ENCODE measurements at places on chromosomes 6 and 20.

GRCh38 chr6:20118892-20119291 is 93.4 kb downstream of the MBOAT1 start:
- DNase-seq: no peak

DNA sequence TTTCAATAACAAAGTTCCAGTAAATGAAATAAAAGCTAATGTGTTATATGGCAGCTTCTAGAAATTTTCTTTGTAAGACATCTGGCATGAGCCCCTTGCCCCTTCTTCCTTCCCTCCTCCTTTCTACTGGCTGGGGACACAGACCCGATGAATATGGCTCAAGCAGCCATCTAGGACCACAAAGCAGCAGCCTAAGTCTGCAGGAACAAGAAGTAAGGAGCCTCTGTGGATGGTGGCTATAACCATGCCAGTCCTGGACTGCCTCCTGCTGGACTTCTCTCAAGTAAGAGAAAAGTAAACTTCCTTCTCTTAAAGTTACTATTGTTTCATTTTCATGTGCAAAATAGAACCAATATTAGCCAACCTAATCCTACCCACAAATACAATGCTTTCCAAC is 114.9 kb upstream of the DST start:
- DNase-seq: peak; percentile 36

GRCh38 chr6:131062241-131063027 is 611 bp downstream of the EPB41L2 start:
- peak; percentile 27 for DNase-seq

DNA sequence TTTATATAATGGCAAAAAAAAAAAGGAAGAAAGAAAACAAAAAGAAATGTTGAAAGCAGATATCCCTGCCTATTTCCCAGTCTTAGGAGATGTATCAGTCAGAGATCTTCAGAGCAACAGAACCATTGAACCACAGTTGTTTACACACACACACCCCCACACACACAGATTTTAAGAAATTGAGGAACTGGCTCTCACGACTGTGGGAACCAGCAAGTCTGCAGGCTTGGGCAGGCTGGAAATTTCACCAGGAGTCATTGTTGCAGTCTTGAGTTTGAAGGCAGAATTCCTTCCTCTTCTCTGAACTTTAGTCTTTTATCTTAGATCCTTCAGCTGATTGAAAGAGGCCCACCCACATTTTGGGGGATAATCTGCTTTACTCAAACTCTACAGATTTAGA is 380.9 kb downstream of the CDKAL1 start:
- DNase-seq: no peak

DNA sequence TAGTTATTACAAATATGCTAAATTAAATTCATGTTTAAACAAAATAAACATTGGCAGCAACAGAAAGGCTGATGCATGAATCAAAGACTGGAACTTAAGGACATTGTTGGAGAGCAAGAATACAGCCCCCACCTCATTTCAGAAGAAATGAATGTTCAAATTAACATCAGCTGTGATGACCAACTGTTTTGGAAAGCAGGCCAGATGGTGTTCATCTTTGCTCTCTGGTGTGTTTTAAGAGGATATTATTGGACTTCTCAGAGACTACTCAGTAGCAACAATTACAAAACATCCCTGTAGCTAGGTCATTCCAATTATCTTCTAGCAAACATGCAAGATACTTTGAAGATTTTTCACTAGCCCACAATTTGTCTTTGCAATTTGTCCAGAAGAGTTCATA is 118.6 kb upstream of the DOK5 start:
- peak; percentile 28 for DNase-seq

DNA sequence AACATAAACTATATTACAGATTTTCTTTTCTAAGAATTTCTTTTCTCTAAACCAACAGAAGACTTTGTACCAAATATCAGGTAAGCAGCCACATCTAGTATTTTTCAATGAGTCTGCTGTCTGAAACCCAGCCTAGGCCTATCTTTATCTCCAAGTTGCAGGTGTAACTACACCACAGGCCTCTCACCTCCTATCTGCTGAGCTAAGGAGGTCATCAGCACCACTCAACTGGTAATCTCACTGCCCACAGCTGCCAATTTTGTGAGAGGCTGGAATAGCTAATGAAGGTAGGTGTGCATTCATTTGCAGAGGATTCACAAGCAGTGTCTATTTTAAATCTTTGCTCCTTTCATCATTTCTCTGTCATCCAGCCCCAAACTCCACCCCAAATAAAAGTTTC is 584.8 kb downstream of the HDGFL1 start:
- no peak for DNase-seq

- peak; percentile 90 for DNase-seq
These were observed 19.7 kb upstream of the UTRN start for GRCh38 chr6:144265390-144265789.

DNA sequence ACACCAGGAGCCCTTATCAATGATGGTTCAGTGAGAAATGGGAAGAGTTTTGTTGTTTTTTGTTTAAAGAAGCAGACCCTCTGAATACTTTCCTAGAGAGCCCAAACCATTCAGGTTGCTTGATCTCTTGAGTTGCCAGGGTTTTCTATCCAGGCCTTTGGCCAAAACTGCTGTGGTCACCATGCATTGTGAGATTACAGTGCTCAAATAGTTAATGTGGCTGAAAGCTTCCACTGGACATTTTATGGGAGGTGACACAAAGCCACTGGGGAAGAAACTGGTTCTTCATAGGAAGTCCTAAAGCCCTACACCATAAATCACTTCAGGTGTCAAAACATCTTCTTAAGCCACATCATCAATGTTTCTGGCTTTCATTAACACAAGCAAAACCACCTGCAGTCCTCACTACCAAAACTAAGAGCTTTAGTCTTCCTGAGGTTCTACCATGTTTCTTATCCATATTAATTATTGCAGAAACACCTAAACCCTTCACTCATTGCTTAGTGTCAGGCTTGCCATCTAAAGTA is 101.6 kb downstream of the IBTK start:
- DNase-seq: no peak

DNA sequence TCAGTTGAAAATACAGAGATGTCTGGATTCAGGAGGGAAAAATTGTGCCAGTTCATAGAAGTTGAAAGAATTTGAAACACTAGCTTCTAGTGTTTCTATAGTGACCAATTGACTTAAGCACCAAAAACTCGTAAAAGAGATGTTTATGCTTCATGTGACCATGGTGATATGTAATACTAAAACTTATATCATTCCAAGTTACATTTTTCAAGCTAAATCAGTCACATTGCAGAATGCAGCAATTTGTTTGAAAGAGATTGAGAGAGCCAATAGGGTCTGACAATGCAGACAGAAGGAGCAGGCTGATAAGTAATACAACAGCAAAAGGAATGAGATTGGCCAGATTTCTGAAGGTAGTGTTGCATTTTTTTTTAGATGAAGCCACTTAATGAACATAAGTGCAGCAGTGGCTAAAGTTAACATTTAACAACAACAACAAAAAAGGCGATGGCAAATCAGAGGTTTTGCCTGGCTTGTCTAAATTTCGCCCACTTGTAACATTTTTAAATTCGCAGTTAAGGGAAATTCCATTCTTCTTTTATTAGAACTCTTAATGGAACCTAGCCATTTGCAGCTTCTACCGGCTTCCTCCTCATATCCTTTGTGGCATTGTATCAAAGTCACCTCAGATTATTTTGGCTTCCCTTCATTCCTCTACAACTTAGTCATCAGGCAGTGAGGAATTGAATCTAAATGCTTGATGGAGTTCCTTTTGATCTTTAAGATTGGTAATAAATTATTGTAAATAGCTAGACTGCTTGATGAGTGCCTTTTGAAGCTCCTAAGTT is 484.0 kb upstream of the SOX4 start:
- DNase-seq: peak; percentile 56

DNA sequence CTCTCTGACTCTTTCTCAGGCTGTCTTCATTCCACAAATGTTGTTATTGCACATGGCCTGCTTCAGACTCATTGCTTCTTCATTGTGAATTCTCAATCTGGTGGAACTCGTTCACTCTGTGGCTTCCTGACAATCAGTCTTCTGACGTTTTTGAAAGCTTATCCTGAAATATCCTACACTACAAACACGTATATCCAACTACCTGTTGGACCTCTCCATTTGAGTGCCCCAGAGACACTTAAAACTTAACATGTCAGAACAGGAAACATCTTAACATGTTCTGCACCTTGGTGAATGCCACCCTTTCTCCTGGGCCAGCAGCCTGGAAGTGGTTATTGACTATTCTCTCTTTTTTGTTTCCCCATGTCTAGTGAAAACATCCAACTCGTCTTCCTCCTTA is 50.8 kb downstream of the AIG1 start:
- DNase-seq: no peak

GRCh38 chr6:105745464-105746129 is 340.5 kb upstream of the PRDM1 start:
- no peak for DNase-seq

DNA sequence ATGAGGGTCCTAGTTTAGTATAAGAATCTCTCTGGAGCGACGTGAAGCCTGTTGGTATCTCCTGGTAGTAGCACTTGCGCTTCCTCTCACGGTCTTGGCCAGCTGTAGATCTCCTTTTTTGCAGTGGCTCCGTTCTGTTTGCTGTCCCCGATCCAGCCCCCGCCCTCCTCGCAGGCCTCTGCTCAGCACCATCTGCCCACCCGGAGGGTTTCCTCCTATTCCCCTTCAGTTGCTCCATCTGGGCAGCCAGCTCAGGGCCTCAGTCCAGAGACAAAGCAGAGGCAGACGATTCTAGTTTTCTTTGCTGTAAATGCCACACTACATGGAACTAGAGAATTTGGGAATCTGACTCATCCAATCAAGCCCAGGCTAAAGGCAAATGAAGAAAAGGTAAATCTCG is 126.6 kb downstream of the TIAM2 start:
- peak; percentile 48 for DNase-seq

DNA sequence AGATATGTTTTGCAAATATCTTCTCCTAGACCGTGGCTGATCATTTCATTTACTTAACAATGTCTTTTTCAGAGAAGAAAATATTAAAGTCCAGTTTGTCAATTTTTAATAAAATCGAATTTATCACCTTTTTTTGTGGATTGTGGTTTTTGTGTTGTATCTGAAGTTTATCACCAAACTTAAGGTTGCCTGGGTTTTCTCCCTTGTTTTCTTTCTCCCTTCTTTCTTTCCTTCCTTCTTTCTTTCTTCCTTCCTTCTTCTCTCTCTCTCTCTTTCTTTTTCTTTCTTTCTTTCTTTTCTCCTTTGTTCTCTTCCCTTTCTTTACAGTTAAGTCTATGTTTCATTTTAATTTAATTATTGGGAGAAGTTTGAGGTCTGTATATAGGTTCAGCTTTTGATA is 68.7 kb downstream of the RNF182 start:
- DNase-seq: no peak

DNA sequence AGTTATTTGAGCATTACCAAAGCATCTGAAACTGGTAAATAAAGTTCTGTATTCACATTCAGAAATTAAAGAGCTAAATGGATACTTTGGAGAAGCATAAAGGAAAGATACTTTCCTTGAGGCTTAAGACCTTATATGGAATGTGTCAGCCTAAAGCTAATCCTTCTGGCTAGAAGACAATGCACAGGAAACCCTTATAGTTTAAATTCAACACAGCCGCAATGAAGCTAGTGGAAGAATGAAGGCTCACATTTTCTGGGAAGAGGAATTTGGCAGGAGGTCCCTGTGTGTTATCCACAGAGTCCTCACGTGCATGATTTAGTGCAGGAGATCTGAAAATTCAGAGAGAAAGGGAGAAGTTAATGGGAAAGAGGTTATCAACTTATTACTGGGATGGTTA is 21.5 kb upstream of the CHD6 start:
- no peak for DNase-seq

GRCh38 chr20:11067359-11067758 is 393.6 kb upstream of the JAG1 start:
- DNase-seq: peak; percentile 17

GRCh38 chr20:63317061-63317460 is 24.1 kb downstream of the COL20A1 start:
- DNase-seq: no peak

- no peak for DNase-seq
These were observed 5.5 kb upstream of the NPBWR2 start for GRCh38 chr20:64112691-64113443.

DNA sequence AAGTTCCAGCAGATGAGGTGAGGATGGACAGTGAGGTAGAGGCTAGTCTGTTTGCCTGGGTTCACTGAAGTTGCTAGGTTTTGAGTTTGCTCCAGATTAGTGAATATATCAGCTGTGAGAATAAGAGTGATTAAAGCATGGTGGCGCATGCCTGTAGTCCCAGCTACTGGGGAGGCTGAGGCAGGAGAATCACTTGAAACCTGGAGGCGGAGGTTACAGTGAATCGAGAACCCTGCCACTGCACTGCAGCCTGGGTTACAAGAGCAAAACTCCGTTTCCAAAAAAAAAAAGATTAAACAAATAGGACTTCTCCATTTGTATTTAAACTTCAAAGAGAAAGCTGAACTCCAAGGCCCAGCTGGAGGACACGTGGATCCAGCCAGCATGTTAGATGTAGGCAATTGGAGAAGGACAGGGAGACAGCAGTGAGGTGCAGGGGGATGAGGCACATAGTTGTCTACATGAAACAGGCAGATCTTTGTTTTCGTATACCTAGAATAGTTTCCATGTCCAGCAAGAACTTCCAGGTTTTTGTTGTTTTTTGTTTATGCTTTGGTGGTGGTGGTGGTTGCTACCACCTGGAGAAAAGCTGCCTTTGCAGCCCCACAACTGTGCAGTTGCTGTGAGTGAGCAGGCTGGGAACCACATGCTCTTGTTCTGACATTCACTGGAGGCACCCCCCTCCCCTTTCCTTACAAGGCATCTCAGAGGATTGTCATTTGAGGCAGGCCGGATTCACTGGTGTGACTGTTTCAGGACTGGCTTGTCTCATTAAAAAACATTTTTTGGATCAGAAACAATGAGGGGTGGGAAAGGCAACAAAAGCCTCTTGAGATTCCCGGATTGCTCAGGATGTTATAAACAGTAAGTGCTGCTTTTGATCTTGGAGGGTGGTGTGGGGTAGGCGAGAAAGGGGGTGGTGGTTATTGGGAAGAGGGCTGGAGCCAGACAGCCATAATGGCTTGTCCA is 72.3 kb downstream of the JARID2 start:
- DNase-seq: peak; percentile 52

DNA sequence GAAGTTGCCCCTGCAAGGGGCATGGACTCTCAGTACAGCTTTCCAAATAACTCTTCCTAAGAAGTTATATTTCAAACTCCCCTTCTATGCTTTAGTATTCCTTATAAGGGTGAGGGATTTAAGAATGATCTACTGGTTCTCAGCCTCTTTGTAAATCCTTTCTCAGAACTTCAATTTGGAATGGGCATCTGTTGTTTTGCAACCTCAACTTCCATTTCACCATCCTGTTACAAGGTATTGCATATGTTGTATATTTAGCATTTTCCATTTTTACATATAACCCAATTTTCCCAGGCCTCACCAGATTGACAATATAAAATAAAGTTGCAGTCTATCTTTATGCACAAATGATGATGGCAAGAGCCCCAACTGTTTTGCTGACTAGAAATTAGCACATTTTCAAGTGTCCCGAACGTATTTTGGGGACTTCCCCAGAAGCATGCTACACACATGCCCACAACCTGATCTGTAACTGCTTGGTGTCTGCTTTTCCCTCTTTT is 154.9 kb upstream of the CARMIL1 start:
- DNase-seq: no peak

- no peak for DNase-seq
These were observed 802 bp upstream of the FERMT1 start for GRCh38 chr20:6123649-6124014.

All from fibroblast of skin of back (primary cell).